ENCODE measurements at places on chromosomes 4 and X. TPM values are rescaled to one million over a fixed set of nuclear protein-coding genes. Genes with fewer than 3 reads are reported as not detected.

Gene PNMA6A
- 1.0 TPM for total RNA-seq

Gene HERC5
- 3.4 TPM for total RNA-seq

Gene SHOX
- total RNA-seq = not detected

Gene CSN1S1
- not detected for total RNA-seq

Gene CT45A5
- not detected for total RNA-seq

Gene RS1
- total RNA-seq = not detected

Gene CRLF2
- total RNA-seq = under 0.01 TPM

Gene LGI2
- under 0.01 TPM for total RNA-seq

Gene MAP7D2
- total RNA-seq = 0.13 TPM

Gene FGFBP1
- not detected for total RNA-seq

Gene RHOH
- not detected for total RNA-seq

Data from dermis microvascular lymphatic vessel endothelial cell (primary cell).